MCF 10A (cell line): ENCODE measurements at places on chromosomes 7 and 10.

- peak; percentile 8 for DNase-seq
Observed at GRCh38 chr10:82558014-82558607, 683.1 kb downstream of the NRG3 start.

GRCh38 chr10:98919899-98920298, 315.8 kb downstream of the HPSE2 start:
- DNase-seq = no peak

GRCh38 chr10:132175408-132175807, 11.3 kb upstream of the DPYSL4 start:
- DNase-seq = no peak

GRCh38 chr7:116528008-116528789, 3.4 kb downstream of the CAV1 start:
- peak; percentile 91 for DNase-seq
